PC-9 (cell line): ENCODE measurements at places on chromosomes 7 and 10. TPM values are rescaled to one million over a fixed set of nuclear protein-coding genes. Genes with fewer than 3 reads are reported as not detected.

GRCh38 chr10:126225672-126226008, 162.6 kb downstream of the ADAM12 start:
- DNase-seq: no peak

DNA sequence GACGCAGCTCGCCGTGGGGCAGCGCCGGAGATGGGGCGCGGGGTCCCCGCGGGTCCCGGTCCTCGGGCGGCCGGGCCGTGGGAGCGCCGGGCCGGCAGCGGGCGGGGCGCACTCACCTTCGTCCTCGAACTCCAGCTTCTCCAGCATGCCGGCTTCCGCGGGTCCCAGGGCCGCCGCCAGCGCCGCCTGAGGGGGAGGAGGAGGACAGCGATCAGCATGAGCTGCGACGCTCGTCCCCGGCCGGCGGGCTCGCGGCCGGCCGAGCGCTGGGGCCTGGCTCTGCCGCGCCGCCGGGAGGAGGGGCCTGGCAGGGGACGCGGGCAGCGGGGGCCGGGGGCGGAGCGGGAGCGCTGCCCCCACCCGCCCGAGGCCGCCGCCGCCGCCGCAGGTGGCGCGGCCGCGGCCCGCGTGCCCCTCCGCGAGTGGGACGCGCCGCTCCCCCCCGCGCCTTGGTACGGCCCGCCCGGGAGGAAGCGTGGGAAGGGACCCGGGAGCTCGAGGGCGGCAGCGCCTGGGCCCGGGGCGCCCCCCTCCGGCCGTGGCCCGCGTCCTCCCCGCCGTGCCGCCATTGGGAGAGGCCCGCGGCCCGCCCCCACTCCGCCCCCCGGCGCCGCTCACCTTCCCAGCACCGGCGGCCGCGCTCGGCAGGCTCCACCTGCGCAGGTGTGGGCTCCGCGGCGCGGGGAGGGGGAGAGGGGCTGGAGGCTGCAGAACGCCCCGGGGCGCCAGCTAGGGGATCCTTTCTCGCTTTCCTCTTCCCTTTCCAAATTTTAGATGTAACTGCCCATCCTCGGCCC, 112.5 kb upstream of the RHEB start:
- peak; percentile 97 for DNase-seq

DNA sequence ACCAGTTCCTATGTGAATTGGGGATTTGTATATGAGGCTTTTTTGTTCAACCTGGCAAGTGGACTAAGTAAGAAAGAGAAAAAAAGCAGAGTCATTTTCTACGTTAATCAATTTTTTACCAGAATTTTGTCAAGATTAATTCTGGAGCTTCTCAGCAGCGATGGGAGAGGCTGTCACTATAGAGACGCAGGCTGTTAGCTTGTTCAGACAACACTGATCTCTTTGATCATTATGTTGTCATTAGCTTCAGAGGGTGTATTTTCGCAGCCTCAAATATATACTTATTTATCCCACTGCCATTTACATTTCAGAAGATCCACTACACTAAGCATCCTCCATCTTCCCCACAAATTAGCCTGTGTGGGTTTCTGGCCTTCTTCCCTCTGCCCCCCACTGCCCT, 196.7 kb upstream of the PFKP start:
- no peak for DNase-seq

- DNase-seq: no peak
Measured at GRCh38 chr7:131529179-131529578, 27.2 kb downstream of the PODXL start.

DNA sequence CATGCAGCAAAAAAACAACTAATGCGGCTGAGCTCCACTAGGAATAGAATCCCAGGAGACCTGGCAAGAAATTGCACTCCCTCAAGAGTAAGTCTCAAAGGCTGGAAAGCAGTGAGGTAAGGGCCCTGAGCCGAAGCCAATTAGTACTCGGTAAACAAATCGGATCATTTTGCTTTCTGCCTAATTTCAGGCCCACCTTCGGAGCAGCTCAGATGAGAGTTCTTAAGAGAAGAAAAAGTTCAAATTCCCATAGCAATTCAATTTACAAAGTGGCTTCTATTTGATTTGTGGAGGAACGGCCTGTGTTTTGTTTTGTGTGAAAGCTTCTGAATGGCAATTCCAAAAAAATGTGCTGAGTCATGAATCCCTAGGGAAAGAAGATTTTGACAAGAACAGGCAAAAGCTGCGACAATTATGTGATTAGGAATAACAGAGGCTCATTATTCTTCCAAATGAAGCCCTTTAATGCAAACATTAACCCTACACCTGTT, 60.9 kb downstream of the SLC16A9 start:
- DNase-seq: no peak

The C7orf33 gene
- total RNA-seq: not detected in 2 replicates

GRCh38 chr10:34627741-34628140, 187.4 kb downstream of the PARD3 start:
- no peak for DNase-seq

- no peak for DNase-seq
Measured at GRCh38 chr7:129502708-129503685, 666 bp downstream of the SMKR1 start.

DNA sequence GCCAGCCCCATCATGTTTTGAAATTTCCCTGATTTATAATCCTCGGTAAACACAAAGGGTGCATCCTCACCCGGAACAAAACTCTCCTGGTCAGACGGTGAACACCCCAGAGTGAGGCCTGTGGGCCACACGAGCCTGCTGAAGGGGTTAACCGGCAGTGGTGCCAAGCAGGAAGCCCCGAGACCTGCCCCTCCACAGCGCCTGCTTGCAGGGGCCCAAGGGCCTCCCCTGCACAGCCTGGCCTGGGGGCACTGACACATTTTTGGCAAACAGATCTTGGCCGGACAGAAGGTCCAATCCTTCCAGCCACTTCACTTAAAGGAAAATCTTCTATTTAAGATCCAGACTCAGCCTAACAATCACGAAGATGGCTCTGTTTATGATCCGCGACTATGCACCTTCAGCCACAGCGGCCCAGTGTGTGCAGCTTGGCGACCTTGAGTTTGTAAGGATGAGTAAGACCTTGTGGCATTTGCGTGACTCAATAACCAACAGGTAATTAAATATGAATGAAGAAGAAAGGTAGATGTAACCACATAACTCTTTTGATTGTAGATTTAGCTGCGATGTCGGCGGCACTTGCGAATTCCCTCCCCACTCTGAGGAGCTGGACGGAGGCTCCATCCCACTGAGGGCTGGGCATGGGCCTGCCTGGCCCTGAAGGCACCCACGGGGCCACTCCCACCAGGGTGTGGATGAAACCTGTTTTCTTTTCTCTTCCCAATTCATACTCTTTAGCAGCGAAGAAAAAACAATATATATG, 328.2 kb downstream of the DNAJB6 start:
- no peak for DNase-seq

The ADCY1 gene
- total RNA-seq: not detected in 2 replicates

The TMEM26 gene
- total RNA-seq: not detected in 2 replicates

GRCh38 chr10:122468926-122469781, 7.8 kb downstream of the HTRA1 start:
- DNase-seq: peak; percentile 50
